ENCODE measurements at places on chromosomes 3 and 15. TPM values are rescaled to one million over a fixed set of nuclear protein-coding genes. Genes with fewer than 3 reads are reported as not detected.

Gene ARGFX
- not detected for total RNA-seq

Gene KIF23
- 51.1 TPM for total RNA-seq

Gene BTLA
- total RNA-seq = not detected

Gene SPRED1
- total RNA-seq = 45.8 TPM

Gene ROPN1
- total RNA-seq = 19.6 TPM

Gene ADAMTS7
- 3.1 TPM for total RNA-seq

Gene CPNE9
- total RNA-seq = not detected

Gene PP2D1
- total RNA-seq = not detected

Gene CCR9
- total RNA-seq = not detected

Gene RASL12
- 0.33 TPM for total RNA-seq

Gene NR1I2
- 0.36 TPM for total RNA-seq

Gene TEX55
- not detected for total RNA-seq

Gene LRRC31
- not detected for total RNA-seq

Gene PLSCR4
- total RNA-seq = 8.3 TPM

Gene DCLK3
- total RNA-seq = under 0.01 TPM

Gene ENTPD3
- under 0.01 TPM for total RNA-seq

Gene GPR149
- not detected for total RNA-seq

Gene RBPMS2
- 0.15 TPM for total RNA-seq

Gene FHIT
- total RNA-seq = 4.8 TPM

Gene GABRR3
- not detected for total RNA-seq

Gene GREM1
- total RNA-seq = 0.15 TPM

Gene DZIP1L
- total RNA-seq = 30.5 TPM

Data from melanocyte of skin (primary cell).